ENCODE measurements at places on chromosomes 1 and 21.

GRCh38 chr1:64679177-64679576 lies 65.7 kb upstream of the RAVER2 start:
- peak; percentile 21 for DNase-seq

GRCh38 chr21:31596055-31596454 lies 63.4 kb upstream of the SOD1 start:
- no peak for DNase-seq

DNA sequence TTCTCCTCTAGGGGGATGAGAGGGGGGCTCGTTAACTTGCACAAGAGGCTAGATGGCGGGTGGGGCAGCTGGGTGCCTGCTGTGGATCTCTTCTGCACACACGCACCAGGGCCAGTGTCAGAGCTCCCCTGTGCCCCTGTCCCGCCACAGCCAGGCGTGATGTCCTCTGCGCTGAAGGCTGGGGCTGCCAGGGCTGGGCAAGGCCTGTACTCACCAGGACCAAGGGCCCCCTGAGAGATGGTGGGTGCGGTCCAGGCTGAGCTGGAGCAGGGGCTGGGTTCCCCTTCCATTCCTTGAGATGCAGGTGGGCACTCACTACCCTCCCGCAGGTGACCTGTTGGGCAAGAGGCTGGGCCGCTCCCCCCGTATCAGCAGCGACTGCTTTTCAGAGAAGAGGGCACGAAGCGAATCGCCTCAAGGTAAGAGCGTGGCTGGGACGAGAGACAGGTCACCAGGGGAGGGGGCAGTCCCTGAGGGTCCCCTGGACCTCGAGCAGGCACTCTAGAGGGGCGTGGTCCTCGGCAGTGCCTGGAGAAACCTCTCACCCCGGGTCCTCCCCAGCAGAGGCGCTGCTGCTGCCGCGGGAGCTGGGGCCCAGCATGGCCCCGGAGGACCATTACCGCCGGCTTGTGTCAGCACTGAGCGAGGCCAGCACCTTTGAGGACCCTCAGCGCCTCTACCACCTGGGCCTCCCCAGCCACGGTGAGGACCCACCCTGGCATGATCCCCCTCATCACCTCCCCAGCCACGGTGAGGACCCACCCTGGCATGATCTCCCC lies 15.2 kb downstream of the SAMD11 start:
- no peak for DNase-seq

DNA sequence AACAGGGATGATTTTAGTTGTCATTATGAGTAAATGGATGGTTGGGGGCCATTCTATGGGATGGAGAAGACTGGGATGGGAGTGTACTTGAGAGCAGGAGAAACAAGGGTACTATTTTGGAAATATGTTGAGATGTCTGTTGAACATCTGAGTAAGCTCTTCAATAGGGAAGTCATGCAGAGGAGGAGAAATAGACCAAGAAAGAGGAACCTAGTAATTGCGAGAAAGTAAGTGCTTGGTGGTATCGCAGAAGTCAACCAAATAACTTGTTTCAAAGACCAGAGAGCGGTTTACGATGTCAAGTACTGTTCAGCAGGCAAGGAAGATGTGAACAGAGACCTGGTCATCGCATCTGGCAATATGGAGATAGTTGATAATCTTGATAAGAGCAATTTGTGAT lies 22.4 kb upstream of the CHRM3 start:
- no peak for DNase-seq

DNA sequence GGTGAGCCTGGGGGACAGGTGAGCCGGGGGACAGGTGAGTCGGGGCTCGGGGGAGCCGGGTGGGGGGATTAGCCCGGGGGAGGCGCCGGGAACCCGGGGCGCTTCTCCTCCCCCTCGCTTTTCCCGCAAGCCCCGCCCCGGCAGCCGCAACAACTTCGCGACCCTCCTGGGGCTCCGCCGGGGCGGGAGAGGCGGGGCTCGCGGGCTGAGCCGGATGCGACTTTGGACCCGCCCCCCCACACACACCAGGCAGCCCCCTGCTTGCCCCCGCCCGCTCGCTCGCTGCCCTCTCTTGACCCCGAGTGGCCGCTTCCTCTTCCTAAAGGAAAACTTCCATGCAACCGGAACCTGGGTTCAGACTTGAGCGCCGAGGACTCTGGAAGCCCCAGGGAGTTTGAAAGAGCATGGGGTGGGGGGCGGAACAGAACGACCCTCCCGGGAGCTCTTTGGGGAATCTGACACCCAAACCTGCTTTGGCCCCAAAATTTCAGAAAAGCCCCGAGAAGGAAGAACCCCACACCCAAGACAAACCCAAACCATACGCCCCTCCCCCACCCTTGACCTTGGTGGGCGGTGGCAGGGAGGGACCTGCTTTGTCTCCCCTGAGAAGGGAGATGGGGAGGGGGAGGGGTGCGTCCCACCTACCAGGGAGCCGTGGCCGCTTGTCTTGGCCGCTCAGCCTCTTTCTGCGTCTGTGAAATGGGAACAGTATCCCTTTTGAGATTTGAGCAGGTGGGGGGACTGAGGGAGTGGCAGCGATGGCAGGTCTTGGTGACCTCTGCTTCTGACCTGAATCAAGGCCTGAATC lies 550 bp downstream of the ARHGEF16 start:
- no peak for DNase-seq

DNA sequence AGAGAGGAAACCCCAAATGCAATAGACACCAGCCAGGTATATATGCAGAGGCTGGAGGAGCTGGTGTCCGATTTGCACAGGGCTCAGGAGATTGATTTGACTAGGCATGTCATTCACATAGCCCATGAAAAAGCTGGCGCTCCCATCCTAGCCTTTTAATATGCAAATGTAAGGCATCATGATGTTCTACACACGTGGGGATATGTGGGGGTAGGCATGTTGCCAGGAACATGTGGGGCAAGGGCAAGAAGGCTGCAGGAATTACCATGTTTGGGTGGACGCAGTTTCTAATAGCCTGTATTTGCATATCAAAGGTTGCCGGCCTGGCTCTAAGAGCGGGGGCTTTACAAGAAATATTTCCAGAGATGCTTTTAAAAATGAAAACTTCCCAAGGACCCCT lies 11.7 kb upstream of the SH3GLB1 start:
- no peak for DNase-seq

DNA sequence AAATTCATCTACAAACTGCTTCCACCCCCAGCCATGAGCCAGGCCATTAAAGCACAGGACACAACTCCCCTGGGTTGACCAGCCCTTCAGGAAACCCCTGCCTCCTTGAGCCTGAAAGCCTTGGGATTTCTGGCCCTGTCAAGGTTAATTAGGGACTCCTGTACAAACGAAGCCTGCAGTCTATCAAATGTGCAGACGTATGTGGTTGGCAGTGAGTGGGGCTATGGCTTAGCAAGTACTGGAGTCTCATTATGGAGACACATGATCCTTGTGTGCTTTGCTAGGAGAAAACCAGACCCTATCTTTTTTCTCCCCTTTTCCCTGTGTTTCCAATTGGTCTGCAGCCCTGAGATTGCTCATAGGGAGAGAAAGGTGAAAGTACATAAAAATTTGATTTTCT lies 588.3 kb upstream of the USP24 start:
- DNase-seq: no peak

GRCh38 chr1:117828201-117828600 lies 101.2 kb downstream of the GDAP2 start:
- peak; percentile 80 for DNase-seq

- no peak for DNase-seq
Observed at GRCh38 chr1:30761381-30762151, 4.0 kb upstream of the LAPTM5 start.

GRCh38 chr1:37853157-37853556 lies 6.2 kb downstream of the MTF1 start:
- no peak for DNase-seq

GRCh38 chr1:213369465-213369864 lies 318.4 kb downstream of the RPS6KC1 start:
- DNase-seq: no peak

DNA sequence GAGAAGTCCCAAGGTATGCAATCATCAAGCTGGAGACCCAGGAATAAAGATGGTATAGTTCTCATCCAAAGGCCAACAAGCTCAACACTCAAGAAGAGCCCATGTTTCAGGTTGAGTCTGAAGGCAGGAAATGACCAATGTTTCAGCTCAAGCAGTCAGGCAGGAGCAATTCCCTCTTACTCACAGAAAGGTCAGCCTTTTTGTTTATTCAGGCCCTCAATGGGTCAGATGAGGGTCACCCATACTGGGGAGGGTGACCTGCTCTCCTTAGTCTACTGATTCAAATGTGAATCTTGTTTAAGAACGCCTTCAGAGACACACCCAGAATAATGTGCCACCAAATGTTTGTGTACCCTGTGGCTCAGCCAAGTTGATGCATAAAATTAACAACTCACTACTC lies 262.4 kb downstream of the USP25 start:
- no peak for DNase-seq

DNA sequence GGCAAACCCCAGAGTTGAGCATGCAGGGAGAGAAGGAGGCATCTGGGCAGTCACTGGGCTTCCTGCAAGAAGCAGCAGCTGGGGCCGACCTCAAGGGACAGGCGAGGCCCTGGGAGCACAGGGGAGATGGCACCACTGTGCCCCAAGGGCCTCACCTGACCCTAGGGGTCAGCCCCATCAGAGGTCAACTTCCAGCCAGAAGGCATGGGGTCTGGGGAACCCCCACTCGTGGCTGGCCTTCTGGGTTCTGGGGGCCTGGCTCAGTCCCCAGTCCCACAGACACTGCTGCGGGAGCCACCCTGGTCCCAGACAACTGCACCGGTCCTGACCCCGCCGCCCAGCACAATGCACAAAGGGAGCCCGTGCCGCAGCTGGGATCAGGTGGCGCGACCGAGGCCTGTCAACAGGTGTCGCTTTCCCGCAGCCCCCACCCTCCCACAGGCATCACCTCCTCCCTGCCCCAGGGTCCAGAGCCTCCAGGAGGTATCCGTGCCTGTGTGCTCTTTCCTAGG lies 6.2 kb downstream of the WNT9A start:
- no peak for DNase-seq

- DNase-seq: peak; percentile 76
Observed at GRCh38 chr1:89965193-89965768, 29.6 kb upstream of the ZNF326 start.

DNA sequence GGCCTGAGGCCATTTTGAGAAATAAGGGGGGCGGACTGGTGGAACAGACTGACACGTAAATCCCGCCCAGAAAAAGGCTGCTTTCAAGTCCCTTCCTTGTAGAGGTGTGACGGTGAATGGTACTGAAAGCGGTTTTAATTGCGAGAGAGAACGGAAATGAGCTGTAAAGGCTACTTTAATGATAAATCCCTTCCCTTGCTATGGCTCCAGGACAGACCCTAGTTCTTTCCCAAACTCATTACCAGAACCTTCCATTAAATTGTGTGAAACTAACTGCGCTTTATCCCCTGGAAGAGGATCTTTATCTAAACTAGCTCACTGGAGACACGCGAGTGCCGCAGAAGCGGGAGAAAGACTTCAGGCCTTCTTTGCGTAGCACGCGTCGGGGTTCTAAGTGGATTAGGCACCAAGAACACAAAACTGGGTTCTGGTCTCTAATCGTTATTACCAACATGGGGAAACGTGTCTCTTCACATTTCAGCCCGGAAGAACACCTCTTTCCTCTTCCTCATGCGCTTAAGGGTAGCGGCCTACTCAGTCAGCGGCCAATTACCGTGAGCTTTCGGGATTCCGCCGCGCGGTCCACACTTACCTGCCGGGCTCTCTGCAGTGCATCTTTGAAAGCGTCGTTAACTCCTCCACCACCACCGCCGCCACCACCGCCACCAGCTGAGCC lies 441 bp downstream of the FUBP1 start:
- DNase-seq: peak; percentile 98

DNA sequence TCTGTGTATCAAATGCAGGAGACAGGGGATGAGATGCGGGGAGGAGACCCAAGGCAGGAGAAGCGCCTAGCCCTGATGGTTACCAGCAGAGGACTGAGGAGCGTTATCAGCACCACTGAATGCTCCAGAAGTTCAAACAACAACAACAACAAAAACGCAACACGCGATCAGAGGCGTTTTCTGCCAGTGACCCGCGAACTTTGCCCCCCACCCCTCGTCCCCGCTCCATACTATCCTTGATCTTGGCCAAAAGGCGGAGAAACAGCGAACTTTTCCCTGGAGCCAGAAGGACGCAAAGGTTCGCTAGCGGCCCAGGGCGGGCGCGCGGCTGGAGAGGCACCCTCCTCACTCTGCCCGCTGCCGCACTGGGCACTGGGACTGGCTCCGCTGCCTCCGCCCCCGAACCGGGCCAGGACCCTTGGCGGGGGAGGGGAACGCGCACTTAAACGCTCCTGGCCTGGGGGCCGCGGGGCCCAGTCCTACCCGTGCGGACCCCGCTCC lies 699 bp downstream of the ECHDC2 start:
- DNase-seq: peak; percentile 27

DNA sequence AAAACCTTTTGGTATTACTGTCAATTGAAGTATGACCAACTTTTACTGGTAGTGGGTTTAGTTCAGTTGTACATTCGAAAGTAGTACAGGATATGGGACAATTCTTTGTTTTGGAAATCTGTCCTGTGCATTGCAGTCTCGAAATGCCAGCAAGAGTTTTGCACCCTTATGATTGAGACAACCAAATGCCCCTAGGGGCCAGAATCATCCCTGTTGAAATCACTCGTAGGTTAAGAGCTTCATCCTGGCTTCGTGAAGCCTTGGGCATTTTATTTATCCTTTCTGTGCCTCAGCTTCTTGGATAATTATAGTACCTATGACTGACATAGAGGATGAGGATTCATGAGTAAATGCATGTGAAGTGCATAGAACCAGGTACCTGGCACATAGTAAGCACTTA lies 2.4 kb upstream of the GOLT1A start:
- DNase-seq: no peak

GRCh38 chr1:12541274-12542137 lies 76.5 kb downstream of the DHRS3 start:
- peak; percentile 90 for DNase-seq

- peak; percentile 40 for DNase-seq
Observed at GRCh38 chr1:1355416-1355815, 2.9 kb downstream of the MXRA8 start.

DNA sequence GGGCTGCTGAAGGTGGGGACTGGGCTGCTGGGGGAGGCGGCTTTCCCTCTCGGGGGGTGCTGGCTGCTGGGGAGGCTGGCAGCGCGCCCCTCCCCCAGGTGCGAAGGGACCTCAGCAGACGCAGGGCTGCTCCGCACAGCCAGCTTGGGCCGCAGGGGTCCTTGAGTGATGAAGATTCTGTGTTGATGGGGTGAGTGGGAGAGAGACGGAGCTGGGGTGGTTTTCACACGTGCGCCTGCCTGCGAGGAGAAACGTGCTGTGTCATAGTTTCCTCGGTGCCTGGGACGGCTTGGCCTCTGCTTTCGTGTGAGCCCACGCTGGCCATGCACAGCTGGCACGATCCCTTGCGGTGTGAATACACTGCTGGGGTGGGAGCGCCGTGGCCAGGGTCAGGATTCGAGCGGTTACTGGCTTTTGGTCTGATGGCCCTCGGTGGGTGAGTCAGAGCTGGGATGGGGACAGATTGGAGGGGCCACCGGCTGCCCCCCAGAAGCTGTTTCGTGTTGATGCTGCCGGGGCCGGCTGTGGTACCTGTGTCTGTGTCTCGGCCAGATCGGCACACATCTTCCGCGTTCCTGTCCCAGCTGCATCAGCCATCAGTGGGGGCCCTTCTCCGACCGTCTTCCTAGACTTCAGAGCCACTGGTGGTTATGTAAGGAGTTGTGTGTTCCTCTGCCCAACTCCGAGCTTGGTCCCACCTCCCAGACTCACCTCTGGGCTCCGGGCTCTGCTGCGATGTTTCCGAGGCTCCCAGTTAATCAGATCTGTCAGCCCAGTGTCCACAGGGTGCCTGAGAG lies 24.9 kb downstream of the PRKCZ start:
- peak; percentile 3 for DNase-seq

Data from fibroblast of villous mesenchyme (primary cell).